Keratinocyte (primary cell): ENCODE measurements at places on chromosomes 16 and 17. TPM values are rescaled to one million over a fixed set of nuclear protein-coding genes. Genes with fewer than 3 reads are reported as not detected.

The IRX6 gene
- 0.04 TPM in 1 of 3 replicates, not detected in the others for polyA plus RNA-seq

The OR3A3 gene
- polyA plus RNA-seq, result 0.08 TPM in 1 of 3 replicates, not detected in the others

The KRTAP2-2 gene
- not detected in 3 replicates for polyA plus RNA-seq

The PIRT gene
- not detected in 3 replicates for polyA plus RNA-seq

The HBQ1 gene
- 0.13 to 0.89 TPM (median 0.20 TPM) in 3 replicates for polyA plus RNA-seq

The CNTNAP1 gene
- 0.46 to 2.0 TPM (median 0.71 TPM) in 3 replicates for polyA plus RNA-seq

The CPNE2 gene
- polyA plus RNA-seq, result 26.5 to 33.3 TPM (median 29.2 TPM) in 3 replicates

The CD300LB gene
- not detected in 3 replicates for polyA plus RNA-seq

The C1QL1 gene
- polyA plus RNA-seq, result 0.04 to 0.15 TPM in 2 of 3 replicates, not detected in the other

The CES5A gene
- 0.03 TPM in 1 of 3 replicates, not detected in the others for polyA plus RNA-seq

The KRTAP1-5 gene
- 0.05 to 0.23 TPM (median 0.08 TPM) in 3 replicates for polyA plus RNA-seq

The OMG gene
- not detected in 3 replicates for polyA plus RNA-seq

The HIC1 gene
- polyA plus RNA-seq, result 0.64 to 1.1 TPM (median 0.92 TPM) in 3 replicates

The GRAP gene
- polyA plus RNA-seq, result 0.02 to 0.05 TPM (median 0.03 TPM) in 3 replicates

The ZFPM1 gene
- polyA plus RNA-seq, result 0.42 to 0.56 TPM (median 0.54 TPM) in 3 replicates

The MED1 gene
- 26.7 to 31.1 TPM (median 27.1 TPM) in 3 replicates for polyA plus RNA-seq

The MT1M gene
- 0.20 to 0.74 TPM (median 0.24 TPM) in 3 replicates for polyA plus RNA-seq

The KRTAP9-4 gene
- not detected in 3 replicates for polyA plus RNA-seq

The CFDP1 gene
- 22.3 to 42.1 TPM (median 32.8 TPM) in 3 replicates for polyA plus RNA-seq

The KCNH6 gene
- polyA plus RNA-seq, result not detected in 3 replicates

The CASKIN1 gene
- polyA plus RNA-seq, result 0.01 to 0.45 TPM (median 0.04 TPM) in 3 replicates

The KRT24 gene
- polyA plus RNA-seq, result 1.0 to 1.8 TPM (median 1.3 TPM) in 3 replicates

The ATP2A3 gene
- polyA plus RNA-seq, result 0.13 to 0.46 TPM (median 0.21 TPM) in 3 replicates

The SP6 gene
- 2.0 to 3.0 TPM (median 2.0 TPM) in 3 replicates for polyA plus RNA-seq

The TBC1D28 gene
- polyA plus RNA-seq, result not detected in 3 replicates

The NOMO2 gene
- 66.0 to 118 TPM (median 86.5 TPM) in 3 replicates for polyA plus RNA-seq

The CCL5 gene
- polyA plus RNA-seq, result 0.37 to 0.46 TPM (median 0.46 TPM) in 3 replicates

The NPB gene
- polyA plus RNA-seq, result 0.07 TPM in 1 of 3 replicates, not detected in the others

The DHRS7C gene
- not detected in 3 replicates for polyA plus RNA-seq

The CIITA gene
- polyA plus RNA-seq, result 0.02 to 0.12 TPM (median 0.05 TPM) in 3 replicates

The WSCD1 gene
- not detected in 3 replicates for polyA plus RNA-seq
